ENCODE measurements at places on chromosomes 7 and 10. TPM values are rescaled to one million over a fixed set of nuclear protein-coding genes. Genes with fewer than 3 reads are reported as not detected.

Gene PRR15
- total RNA-seq = 0.42 TPM

DNA sequence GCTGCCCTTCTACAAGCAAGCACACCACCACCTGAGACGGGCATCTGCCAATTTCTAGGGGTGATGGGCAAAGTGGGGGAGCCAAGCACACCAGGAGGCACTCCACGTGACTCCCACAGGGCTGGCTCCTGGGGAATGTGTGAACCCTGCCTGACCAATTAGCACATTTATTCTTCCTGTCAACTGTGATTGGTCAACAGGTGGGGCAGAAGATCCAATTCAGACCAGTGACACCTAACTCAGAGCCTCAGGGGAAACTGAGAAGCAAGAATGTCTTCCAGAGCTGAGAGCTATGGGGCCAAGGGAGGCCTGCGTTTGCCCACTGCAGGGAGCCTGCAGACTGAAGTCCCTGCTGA lies 15.4 kb downstream of the TMEM273 start:
- no peaks in the 10 kb centered on the region for H3K36me3 ChIP-seq
- no peaks in the 10 kb centered on the region for H3K4me1 ChIP-seq
- no peak overlapping the region for H3K4me3 ChIP-seq
- no peaks in the 10 kb centered on the region for H3K27me3 ChIP-seq
- no peak for DNase-seq
- H3K27ac ChIP-seq = no peak overlapping the region

Gene PAX4
- not detected for total RNA-seq

DNA sequence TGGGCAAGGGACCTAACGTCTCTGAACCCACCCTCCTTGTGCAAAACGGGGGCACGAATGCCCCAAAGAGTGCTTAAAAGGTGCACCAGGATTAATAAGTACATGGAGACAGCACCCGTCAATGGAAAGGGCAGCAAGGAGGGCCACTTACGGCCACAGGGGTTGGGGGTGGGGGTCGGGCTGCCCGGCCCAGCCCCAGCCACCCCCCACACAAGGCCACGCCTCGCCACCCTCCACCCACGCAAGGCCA lies 213.4 kb downstream of the MAD1L1 start:
- DNase-seq = no peak
- peak overlapping the region; percentile 59 for H3K27ac ChIP-seq
- peaks cover 10% of the 10 kb centered on the region for H3K4me1 ChIP-seq
- no peaks in the 10 kb centered on the region for H3K36me3 ChIP-seq
- H3K4me3 ChIP-seq = no peak overlapping the region
- no peaks in the 10 kb centered on the region for H3K27me3 ChIP-seq

GRCh38 chr7:47832105-47832715 lies 116.1 kb downstream of the PKD1L1 start:
- no peaks in the 10 kb centered on the region for H3K27me3 ChIP-seq
- no peak overlapping the region for H3K27ac ChIP-seq
- no peak for DNase-seq
- no peak overlapping the region for H3K4me3 ChIP-seq

DNA sequence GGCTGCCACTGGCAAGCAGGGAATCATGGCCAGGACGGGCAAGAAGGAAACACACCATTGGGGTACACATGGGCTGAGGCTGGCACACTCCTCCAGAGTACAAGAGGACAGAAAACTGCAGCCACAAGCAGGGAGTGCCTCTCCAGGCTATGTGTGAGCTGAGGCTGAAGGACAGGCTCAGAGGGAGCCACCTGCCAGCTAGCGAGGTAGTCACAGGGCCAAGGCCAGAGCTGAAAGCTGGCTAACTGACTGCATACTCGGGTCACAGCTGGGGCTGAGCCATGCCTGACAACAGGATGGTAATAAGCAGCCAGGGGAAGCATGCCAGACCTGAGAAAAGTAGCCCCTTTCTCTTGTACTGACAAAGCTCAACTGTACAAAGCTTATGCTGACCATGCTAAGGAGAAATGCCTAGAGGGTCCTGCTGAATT lies 52.0 kb downstream of the KIF5B start:
- no peak overlapping the region for H3K4me3 ChIP-seq
- DNase-seq = no peak
- no peaks in the 10 kb centered on the region for H3K27me3 ChIP-seq
- H3K27ac ChIP-seq = no peak overlapping the region

- no peaks in the 10 kb centered on the region for H3K27me3 ChIP-seq
- H3K27ac ChIP-seq = no peak overlapping the region
- no peaks in the 10 kb centered on the region for H3K36me3 ChIP-seq
- no peaks in the 10 kb centered on the region for H3K4me1 ChIP-seq
- DNase-seq = no peak
- no peak overlapping the region for H3K4me3 ChIP-seq
Measured at GRCh38 chr10:126478546-126478945, 90.3 kb upstream of the ADAM12 start.

DNA sequence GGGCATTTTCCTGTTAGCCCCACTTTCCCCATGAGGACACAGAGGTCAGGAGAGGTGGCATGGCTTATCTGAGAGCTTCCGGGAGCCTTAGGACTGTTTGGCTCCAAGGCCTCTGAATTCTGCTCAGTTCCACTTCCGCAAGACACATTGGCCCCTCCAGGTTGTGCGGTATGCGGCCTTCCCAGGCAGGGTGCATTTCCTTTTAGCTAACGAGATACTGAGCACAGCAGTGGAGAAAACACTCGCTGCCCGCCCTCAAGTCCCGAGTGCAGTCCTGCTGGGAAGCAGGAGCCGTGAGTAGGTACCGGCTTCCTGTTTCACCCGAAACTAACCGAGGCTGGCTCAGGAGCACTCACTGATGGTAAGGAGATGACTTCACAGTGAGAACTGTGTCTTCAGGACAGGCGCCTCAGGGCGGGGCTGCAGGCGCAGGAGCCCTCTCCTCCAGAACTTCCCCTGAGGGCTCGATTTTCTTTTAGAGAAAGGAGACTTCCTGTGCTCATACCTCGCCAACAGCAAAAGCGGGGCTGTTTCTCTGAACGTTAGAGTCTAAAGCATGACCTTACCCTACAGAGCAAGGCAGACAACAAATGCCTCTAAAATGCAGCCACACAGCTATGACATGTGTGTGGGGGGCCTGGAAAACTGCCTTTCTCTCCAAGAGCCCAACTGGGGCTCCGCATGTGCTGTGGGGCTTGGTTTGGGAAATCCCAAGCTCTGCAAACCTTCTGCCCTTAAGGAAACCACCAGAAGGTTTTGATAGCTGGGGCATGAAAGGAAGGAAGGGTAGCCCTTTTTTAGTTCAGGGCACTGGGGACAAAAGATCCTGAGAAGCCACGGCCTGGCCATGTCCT lies 25.9 kb downstream of the RGS10 start:
- H3K27me3 ChIP-seq = no peaks in the 10 kb centered on the region
- H3K4me3 ChIP-seq = no peak overlapping the region
- H3K4me1 ChIP-seq = peaks cover 7% of the 10 kb centered on the region
- peaks cover 27% of the 10 kb centered on the region for H3K36me3 ChIP-seq

GRCh38 chr7:157559596-157560257 lies 222.9 kb downstream of the DNAJB6 start:
- H3K4me3 ChIP-seq = no peak overlapping the region
- no peaks in the 10 kb centered on the region for H3K27me3 ChIP-seq
- no peaks in the 10 kb centered on the region for H3K4me1 ChIP-seq
- no peak for DNase-seq

GRCh38 chr7:70699271-70699670 lies 432.7 kb upstream of the GALNT17 start:
- no peak overlapping the region for H3K27ac ChIP-seq
- peaks cover 8% of the 10 kb centered on the region for H3K4me1 ChIP-seq
- no peaks in the 10 kb centered on the region for H3K36me3 ChIP-seq

- no peak overlapping the region for H3K27ac ChIP-seq
- no peak for DNase-seq
- H3K4me1 ChIP-seq = no peaks in the 10 kb centered on the region
- H3K36me3 ChIP-seq = no peaks in the 10 kb centered on the region
- H3K4me3 ChIP-seq = no peak overlapping the region
Measured at GRCh38 chr7:117041007-117041406, 87.7 kb downstream of the ST7 start.

GRCh38 chr10:133388973-133389818 lies 4.8 kb upstream of the MTG1 start:
- DNase-seq = no peak
- H3K36me3 ChIP-seq = no peaks in the 10 kb centered on the region
- peaks cover 3% of the 10 kb centered on the region for H3K4me1 ChIP-seq
- H3K4me3 ChIP-seq = no peak overlapping the region

Gene SLC26A4
- 0.60 TPM for total RNA-seq

Gene PIP
- not detected for total RNA-seq

Gene PTEN
- total RNA-seq = 149 TPM

GRCh38 chr7:89845952-89846351 lies 308.3 kb upstream of the STEAP1 start:
- H3K4me3 ChIP-seq = no peak overlapping the region
- no peaks in the 10 kb centered on the region for H3K4me1 ChIP-seq
- no peaks in the 10 kb centered on the region for H3K36me3 ChIP-seq
- H3K27ac ChIP-seq = no peak overlapping the region
- H3K27me3 ChIP-seq = no peaks in the 10 kb centered on the region

GRCh38 chr10:71713135-71714030 lies 6.2 kb downstream of the C10orf105 start:
- H3K27me3 ChIP-seq = no peaks in the 10 kb centered on the region
- no peaks in the 10 kb centered on the region for H3K36me3 ChIP-seq
- DNase-seq = peak; percentile 78
- H3K4me3 ChIP-seq = no peak overlapping the region
- H3K27ac ChIP-seq = peak overlapping the region; percentile 94

Gene SHLD2
- total RNA-seq = 14.1 TPM

Gene ARHGAP12
- total RNA-seq = 54.8 TPM

Gene PTPRN2
- total RNA-seq = 7.5 TPM

DNA sequence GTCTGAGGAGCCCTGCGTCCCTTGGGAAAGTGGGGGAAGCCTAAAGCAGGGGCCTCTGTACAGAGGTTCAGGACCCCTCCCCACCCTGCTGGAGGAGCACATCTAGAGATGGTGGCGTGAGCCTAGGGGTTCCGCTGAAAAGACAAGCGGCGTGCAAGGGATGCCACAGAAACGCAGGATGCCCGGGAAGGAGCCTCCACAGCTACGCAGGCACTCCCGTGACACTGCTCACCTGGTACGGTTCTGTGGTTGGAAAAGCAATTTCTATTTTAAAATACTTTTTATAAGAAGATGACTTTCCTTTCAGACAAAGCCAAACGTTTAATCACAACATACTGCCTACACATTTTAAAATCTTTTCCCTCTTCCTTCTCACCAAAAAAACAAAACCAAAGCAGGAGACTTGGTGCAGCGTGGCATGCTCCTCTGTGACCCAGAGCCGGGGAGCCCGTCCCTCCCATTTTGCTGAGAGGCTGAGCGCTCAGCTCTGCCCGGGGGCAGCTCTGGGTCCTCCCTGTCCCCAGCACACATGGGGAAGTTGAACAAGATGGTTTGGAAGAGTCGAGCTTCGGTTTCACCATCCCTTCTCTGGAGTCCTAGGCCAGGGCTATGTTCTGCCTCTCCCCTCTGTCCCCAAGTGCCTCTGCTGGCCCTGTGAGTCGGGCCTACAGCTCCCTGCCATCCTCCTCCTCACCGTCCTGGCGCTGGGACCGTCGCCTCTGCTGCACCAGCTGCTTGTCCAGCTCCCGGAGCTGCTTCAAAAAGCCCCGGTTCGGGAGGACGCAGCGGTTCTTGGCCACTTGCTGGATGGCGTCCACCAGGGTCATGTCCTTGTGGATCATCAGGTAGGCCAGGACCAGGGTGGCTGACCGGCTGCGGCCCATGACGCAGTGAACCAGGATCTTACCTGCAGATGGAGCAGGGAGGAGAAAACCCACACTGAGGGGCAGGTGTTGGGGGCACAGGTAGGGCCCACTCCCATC lies 74.0 kb upstream of the SAMD8 start:
- no peaks in the 10 kb centered on the region for H3K27me3 ChIP-seq
- H3K36me3 ChIP-seq = no peaks in the 10 kb centered on the region
- no peak for DNase-seq
- no peaks in the 10 kb centered on the region for H3K4me1 ChIP-seq

DNA sequence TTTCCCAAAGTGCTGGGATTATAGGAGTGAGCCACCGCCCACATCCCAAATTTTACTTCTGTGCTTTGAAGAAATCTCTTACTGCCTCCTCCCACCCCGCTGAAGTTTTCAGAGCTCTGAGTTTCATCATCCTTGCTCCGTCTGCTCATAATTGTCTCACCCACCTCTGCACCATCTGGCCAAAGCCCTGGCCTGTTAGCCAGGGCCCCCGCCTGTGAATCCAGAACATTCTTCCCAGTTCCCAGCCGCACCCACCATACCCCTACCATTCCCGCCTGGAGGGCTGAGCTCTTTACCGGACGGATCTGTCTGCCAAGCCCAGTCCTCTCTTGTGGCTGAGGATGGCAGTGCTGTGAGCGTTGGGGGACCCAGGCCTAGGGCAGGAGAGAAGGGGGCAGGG lies 14.5 kb downstream of the SSC4D start:
- no peak overlapping the region for H3K4me3 ChIP-seq
- no peak overlapping the region for H3K27ac ChIP-seq
- DNase-seq = no peak
- no peaks in the 10 kb centered on the region for H3K4me1 ChIP-seq
- H3K36me3 ChIP-seq = no peaks in the 10 kb centered on the region
- no peaks in the 10 kb centered on the region for H3K27me3 ChIP-seq

- H3K36me3 ChIP-seq = no peaks in the 10 kb centered on the region
- no peak overlapping the region for H3K4me3 ChIP-seq
Measured at GRCh38 chr10:106183041-106183440, 981.5 kb downstream of the SORCS1 start.

GRCh38 chr10:118445535-118445934 lies 103.4 kb upstream of the FAM204A start:
- H3K4me1 ChIP-seq = no peaks in the 10 kb centered on the region
- H3K36me3 ChIP-seq = no peaks in the 10 kb centered on the region
- no peak overlapping the region for H3K27ac ChIP-seq
- H3K4me3 ChIP-seq = no peak overlapping the region
- H3K27me3 ChIP-seq = peaks cover 5% of the 10 kb centered on the region

GRCh38 chr10:111973826-111974225 lies 209.7 kb downstream of the GPAM start:
- no peaks in the 10 kb centered on the region for H3K27me3 ChIP-seq
- no peaks in the 10 kb centered on the region for H3K36me3 ChIP-seq
- H3K27ac ChIP-seq = no peak overlapping the region
- no peaks in the 10 kb centered on the region for H3K4me1 ChIP-seq

- DNase-seq = peak; percentile 16
- no peaks in the 10 kb centered on the region for H3K36me3 ChIP-seq
- peak overlapping the region; percentile 74 for H3K27ac ChIP-seq
- no peaks in the 10 kb centered on the region for H3K27me3 ChIP-seq
Measured at GRCh38 chr7:80499350-80499953, 12.4 kb downstream of the GNAT3 start.

Gene HKDC1
- total RNA-seq = 5.9 TPM

Gene CYP3A4
- 1.5 TPM for total RNA-seq

DNA sequence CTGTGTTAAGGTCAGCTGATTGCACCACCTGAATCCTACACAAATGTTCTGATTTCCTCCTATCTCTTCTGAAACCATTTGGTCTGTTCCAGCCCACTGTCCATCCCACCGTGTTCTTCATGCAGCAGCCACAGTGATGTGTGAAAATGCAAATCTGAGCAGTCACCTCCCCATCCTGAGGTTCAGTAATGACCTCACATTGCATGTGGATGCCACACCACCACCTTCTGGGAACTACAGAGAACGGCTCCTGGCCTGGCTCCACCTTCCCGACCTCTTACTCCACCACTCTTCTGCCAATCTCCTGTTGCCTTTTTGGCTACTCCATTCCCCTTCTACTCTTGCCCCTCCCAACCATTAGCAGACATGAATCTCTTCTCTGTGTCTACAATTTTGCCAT lies 244.4 kb downstream of the TNS3 start:
- peak overlapping the region; percentile 84 for H3K27ac ChIP-seq
- no peaks in the 10 kb centered on the region for H3K27me3 ChIP-seq
- DNase-seq = no peak
- no peak overlapping the region for H3K4me3 ChIP-seq
- H3K36me3 ChIP-seq = peaks cover 9% of the 10 kb centered on the region
- H3K4me1 ChIP-seq = peaks cover 11% of the 10 kb centered on the region

Gene MPLKIP
- total RNA-seq = 29.9 TPM

- H3K4me3 ChIP-seq = no peak overlapping the region
- no peaks in the 10 kb centered on the region for H3K27me3 ChIP-seq
Measured at GRCh38 chr7:47153058-47153457, 428.9 kb downstream of the TNS3 start.
